ENCODE measurements at places on chromosomes 6 and 20. TPM values are rescaled to one million over a fixed set of nuclear protein-coding genes. Genes with fewer than 3 reads are reported as not detected.

GPX5 gene
- total RNA-seq: not detected

NXT1 gene
- total RNA-seq: 32.6 TPM

CYP24A1 gene
- total RNA-seq: 0.29 TPM

RFX6 gene
- not detected for total RNA-seq

PRDM1 gene
- 3.9 TPM for total RNA-seq

XKR7 gene
- total RNA-seq: not detected

RGS17 gene
- total RNA-seq: 4.6 TPM

MAK gene
- total RNA-seq: not detected

SPINT4 gene
- total RNA-seq: not detected

SLC22A7 gene
- not detected for total RNA-seq

MRPS26 gene
- 27.8 TPM for total RNA-seq

PRICKLE4 gene
- total RNA-seq: 0.86 TPM

CYP39A1 gene
- 0.22 TPM for total RNA-seq

MCCD1 gene
- total RNA-seq: not detected

ALDH8A1 gene
- total RNA-seq: 0.72 TPM

ISM1 gene
- not detected for total RNA-seq

MUC22 gene
- total RNA-seq: not detected

CENPQ gene
- 1.5 TPM for total RNA-seq

FAM209B gene
- not detected for total RNA-seq

CD24 gene
- total RNA-seq: not detected

ZSCAN31 gene
- total RNA-seq: 2.0 TPM
